GDM1 (cell line): ENCODE measurements at places on chromosomes 5 and 9.

DNA sequence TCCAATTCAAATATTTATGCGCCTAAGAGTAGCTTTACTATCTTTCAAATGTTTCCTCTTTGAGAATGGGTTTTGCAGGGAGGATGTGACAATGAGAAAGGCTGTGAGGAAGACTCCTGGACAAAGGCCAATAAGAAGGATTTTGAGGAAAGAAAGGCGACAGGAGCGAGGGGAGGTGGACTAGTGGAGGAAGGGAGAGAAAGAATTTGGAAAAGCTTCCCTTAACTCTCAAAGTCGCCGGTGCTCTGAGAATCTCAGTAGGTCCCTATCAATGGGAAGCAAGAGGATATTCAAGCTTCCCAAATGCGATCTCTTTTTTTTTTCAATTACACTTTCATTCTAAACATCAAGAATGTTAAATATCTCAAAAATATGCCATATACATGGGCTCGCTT, 2.8 kb upstream of the CDC20B start:
- DNase-seq = no peak

DNA sequence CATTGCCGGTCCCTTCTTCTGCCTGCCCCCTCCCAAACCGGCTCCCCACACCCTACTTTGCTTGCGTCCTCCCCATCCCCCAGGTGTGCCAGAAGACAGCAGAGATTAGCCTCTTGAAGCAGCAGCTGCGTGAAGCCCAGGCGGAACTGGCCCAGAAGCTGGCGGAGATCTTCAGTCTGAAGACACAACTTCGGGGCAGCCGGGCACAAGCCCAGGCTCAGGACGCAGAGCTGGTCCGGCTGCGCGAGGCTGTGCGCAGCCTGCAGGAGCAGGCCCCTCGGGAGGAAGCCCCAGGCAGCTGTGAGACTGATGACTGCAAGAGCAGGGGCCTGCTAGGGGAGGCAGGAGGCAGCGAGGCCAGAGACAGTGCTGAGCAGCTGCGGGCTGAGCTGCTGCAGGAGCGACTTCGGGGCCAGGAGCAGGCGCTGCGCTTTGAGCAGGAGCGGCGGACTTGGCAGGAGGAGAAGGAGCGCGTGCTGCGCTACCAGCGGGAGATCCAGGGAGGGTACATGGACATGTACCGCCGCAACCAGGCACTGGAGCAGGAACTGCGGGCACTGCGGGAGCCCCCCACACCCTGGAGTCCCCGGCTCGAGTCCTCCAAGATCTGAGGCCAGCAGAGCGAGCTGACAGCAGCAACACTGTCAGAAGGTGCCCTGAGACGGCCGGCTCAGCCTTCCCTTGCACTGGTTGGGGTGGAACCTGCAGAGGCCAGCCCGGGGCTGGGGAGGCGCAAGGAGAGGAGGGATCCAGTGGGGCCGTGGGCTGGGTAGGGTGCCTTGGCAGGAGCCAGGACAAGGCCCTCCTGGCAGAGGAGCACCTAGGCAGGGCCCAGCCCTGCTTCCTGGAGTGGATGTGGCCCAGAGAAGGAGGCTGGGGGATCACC, 8.3 kb downstream of the N4BP3 start:
- no peak for DNase-seq

DNA sequence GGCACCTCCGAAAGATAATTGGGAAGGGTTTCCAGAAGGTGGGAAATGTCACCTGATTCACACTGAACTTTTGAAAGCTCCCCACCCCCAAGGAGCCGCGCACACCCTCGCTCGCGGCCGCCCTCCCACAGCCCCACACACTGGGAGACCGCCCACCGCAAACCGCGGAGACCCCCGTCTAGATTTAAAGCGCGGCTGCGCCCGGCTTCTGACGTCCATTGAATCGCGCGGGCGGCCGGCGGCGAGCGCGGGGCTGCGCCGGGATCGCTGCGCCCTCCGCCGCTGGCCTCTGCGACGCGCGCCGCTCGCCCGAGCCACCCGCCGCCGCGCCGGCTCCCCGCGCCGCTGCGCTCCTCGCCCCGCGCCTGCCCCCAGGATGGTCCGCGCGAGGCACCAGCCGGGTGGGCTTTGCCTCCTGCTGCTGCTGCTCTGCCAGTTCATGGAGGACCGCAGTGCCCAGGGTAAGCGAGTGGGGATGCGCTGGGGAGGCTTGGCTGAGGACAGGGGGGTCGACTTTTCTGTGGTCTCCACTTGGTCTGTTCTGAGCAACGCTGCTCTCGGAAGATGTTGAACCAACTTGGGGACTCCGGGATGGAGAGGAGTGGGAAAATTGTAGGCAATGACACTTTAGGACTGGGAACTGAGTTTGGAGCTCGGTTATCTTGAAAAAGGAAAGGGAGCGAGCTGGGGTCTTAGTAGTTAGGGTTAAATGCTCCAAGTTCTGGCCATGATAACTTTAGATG, at the start of gene FST:
Gene FST (plus strand): TSS at position 214 of the 743 bp plus-strand sequence. CDS start 163 bp downstream, at position 377.
- DNase-seq = no peak

DNA sequence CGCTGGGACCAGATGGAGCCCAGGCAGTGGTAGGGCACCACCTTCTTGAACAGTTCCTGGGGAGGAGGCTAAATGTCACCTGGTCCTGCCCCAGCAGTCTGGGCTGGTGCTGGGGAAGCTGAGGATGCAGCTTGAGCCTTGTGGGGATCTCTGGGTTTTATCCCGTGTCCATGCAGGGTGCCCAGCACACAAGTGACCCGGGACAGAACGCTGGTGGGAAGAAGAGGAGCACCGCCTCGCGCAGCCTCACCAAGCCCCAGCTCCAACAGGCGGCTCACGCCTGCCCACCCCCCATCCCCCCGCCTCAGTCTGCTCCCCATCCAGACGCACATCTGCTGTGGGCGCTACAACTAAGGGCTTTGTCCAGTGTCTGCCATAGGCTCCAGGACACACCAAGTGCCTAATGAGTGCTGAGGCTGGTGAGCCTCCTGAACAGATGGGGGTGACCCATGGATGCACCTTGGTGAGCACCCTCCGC, 13.8 kb downstream of the RALGDS start:
- DNase-seq = no peak

DNA sequence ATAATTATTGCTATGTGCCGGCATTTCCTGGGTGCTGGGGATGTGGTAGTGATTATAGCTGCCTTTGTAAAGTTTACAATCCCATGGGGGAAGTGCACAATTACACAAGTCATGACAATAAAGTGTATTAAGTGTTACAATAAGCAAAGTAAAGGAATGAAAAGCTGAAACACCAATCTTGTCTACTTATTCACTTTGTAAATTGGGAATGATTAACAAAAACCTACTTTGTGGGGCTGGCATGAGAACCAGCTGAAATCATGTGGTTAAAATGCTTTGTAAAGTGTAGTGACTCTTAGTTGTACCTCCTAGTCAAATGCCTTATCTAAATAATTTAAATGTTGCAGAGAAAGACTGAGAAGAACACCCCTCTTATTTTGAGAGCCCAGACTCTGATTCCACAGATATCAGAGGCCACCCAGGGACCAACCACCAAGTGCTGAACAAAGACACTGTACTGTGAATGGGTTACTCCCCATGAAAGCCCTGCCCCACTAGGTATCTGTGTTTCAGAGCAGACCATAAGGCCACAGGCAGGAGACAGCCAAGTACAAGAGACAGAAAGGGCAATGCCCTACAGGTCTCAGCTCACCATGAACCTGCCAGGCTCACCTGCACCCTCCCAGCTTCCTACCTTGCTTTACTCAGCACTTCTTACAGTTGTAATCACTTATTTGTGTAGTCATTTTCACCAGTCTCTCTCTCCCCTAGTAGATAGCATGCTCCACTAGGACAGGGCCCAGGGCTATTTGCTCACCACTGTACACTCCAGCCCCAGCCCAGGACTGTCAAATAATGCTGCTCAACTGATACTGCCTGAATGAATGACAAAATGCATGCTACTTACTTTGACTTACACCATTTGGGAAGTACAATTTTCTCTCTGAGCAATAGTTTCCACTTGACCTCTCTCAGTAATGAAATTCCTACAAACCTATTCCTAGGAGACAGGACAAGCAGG, 101.6 kb upstream of the APC start:
- no peak for DNase-seq

DNA sequence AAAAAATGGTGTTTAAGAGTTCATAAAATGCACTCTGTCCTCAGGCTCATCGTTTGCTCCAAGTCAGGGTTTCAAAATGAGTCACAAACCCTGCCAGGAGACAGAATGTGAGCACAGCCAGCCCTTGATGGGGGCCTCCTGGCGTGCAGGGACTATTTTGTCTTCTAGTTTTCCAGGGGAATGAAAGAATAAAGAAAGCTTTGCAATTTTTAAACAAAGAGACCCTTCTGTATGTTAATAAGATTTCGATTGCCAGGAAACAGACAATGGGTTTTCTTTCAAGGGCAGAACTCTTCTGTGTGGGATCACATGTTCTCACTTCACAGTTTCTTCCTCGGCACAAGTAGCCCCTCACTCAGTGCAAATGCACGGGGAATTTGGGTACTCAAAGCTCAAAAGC, 121.4 kb upstream of the C6 start:
- DNase-seq = no peak

DNA sequence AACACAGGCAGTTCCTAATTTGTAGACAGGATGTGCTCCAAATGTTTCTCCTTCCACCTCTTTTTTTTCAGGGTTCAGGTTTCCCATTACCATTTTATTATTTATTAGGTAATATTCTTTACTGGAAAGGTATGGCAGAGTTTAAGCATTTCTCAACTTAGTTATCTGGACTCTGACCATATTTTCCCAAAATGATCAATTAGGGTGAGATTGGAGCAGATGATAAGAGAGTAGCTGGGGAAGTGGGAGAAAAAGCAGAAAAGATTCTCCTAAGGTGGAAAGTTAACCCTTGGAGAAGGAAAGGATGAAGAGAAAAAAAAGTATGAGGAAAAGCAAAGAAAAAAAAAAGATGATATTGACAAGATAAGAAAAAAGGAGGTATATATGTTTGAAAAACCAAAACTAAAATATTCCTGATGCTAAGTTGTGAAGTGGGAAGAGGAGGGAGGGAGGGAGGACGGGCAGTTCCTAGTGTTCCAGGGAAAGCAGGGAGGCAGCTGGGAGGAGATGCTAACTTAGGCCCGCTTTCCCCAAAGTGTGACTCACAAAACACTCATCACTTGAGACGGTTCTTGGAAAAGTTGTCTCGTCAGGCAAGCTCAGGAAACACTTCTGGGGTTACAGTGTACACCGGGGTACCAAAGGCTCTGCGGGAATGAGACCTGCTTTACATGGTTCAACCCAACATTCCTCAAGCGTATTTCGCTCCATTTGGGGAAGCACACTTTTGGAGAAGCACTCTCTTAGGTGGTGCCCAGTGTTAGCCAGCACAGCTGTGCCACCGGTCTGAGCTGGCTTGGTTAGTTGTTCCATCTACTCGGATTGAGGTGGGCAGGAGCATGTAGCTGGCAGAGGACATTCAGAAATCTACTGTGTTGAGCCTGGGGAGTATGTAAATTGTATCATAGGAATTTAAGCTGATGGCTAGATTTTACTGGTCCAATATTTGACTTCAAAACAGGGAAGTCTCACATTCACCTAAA, 35.1 kb downstream of the B4GALT1 start:
- DNase-seq = no peak

GRCh38 chr5:35136386-35136785, 88.6 kb upstream of the AGXT2 start:
- no peak for DNase-seq

DNA sequence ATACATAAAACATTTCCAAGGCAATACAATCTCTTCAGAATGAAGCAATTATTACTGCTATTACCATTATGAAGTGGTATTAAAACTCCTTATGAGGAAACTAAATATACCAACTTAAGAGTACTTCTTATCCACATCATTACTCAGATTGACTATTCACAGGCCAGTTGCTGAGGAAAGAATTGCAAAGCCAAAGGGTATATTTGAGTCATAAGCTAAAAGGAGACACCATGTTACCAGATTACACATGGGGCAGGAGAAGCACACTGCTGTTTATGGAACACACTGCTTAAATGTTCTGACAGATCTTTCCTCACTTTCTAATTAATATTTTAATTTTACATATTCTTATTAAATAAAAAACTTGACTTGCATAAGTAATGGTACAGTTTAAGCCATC, 1726.4 kb upstream of the NUDT12 start:
- DNase-seq = no peak

DNA sequence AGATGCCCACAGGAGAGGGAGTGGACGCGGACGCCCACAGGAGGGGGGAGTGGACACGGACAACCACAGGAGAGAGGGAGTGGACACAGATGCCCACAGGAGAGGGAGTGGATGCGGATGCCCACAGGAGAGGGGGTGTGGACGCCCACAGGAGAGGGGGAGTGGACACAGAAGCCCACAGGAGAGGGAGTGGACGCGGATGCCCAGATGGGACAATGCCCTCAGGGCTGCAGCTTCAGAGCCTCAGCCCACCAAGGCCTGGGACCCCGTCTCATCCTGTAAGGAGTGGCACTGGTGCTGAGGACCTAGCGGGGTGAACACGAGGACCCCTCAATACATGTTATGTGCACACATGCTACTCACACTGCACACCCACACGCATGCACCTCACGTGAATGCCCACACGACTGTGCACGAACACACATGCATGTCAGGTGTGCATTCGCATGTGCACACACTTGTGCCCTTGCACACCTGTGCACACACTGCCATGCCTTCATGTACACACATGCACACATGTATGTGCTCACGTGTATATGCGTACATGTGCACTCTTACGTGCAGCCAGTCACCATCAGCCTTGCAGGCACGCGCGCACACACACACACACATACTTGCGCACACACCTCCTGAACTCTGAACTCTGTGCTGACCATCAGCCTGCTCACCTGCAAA, 34.8 kb downstream of the SLC6A18 start:
- DNase-seq = no peak

DNA sequence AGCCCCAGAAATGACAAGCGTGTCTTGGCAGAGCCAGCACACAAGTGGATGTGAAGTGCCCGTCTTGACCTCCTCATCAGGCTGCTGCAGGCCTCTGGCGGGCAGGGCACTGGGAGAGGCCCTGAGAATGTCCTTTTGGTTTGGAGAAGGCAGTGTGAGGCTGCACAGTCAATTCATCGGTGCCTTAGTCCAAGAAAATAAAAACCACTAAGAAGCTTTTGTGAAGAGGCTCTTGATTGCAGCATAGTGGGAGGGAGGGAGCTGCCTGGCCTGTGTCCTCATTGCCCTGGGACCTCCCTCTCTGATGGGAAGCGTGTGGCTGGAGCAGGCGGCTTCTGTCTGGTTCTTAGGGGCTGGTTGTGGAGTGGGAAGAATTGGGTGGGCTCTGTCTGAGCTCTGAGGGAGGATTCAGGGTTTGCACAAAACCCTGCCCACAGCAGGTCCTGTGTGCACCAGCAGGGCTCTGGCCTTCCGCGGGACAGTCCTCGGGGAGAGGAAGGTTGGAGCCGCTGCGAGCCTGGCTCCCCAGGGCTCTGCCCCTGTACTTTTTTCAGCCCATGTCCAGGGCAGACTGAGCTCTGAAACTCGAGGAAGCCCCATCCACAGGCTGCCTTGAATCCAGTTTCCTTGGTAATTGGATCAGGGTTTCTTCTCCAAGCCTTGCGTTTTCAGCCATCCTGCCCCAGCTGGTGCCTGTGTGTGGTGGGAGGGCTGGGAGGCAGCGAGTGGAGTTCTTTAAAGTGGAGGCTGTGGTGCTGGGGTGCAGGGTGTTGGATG, 1.1 kb downstream of the HRCT1 start:
- no peak for DNase-seq

DNA sequence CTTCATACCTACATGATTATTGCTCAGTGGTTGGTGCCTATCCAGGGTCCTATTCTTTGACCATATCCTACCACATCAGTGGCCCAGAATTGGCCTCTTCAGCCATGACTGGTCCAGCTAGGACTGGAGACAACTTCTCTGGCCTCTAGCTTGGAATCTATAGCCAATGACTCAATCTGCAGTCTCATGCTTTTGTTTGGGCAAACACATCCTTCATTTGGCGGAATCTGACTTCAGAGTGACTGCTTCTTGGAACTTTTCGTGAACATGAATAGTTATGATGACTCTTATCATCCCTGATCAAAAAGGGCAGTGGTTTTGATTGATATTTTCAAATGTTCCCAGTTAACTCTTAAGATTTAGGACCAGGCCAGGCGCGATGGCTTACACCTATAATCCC, 134.1 kb downstream of the PAPPA start:
- no peak for DNase-seq
